Suppressor macrophage (primary cell): ENCODE measurements at places on chromosomes 16 and 17.

- no peak for DNase-seq
These were observed 50.3 kb downstream of the PLXDC1 start for GRCh38 chr17:39101091-39101490.

DNA sequence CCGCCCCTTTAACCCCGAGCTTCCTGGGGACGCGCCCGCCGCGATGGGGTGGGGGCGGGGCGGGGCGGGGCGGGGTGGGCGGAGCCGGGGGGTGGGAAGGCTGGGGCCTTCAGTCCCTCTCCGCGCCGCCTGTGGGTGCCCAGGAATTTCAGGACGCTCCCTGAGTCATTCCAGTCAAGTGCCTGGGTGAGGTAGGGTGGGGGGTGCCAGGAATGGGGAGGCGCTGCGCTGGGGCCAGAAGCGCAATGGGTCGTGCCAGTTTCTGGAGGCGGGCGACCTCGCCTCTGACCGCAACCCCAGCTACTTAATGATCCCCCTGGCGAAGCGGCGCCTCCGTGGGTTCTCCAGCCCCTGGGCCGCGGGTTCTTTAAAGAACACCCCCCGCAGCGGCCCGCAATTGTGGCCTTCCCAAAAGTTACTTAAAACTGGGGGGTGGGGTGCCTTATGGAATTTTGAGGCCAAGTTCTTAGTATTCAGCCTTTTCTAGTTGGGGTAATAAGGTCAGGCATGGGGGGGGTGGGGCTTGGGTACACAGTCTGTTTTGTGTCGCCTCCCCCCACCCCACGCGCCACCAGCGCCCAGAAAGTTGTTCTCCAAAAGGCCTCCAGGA, 826 bp upstream of the GSE1 start:
- DNase-seq, result peak; percentile 83

DNA sequence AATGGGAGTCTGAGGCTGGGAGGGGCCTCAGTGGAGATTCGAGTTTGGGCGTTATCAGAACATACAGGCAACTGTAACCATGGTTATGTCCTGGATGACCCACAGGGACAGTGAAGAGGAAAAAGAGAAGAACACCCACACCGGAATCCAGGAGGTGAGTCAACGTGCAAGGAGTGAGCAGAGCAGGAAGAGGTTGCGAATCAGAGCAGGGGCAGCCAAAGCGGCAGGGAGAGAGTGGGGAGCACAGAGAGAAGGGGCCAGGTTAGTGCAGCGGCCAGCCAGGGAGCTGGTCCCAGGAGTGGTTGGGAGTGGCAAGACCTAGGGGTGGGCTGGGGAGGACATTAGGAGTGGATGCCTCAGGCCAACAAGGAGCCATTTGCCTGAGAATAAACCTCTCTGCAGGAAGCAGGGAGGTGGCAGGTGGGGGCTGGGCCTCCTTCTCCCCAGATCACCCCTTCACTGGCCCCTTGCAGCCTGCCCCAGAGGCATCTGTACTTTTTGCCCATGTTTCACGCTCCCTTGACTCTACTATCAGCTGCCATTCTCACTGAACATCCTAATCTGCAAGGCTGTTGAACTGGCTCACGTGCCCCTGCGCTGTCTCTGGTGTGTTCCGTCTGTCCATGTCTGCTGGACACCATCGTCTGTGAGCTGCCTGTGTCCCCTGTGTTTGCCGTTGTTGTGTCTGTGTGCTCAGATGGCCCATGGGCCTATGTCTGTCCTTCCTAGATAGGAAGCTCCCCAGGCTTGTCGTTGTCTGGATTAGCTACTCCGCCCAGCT, 5.1 kb downstream of the KRT13 start:
- DNase-seq, result peak; percentile 29

- DNase-seq, result peak; percentile 63
These were observed 22.6 kb upstream of the MLKL start for GRCh38 chr16:74723256-74723655.

DNA sequence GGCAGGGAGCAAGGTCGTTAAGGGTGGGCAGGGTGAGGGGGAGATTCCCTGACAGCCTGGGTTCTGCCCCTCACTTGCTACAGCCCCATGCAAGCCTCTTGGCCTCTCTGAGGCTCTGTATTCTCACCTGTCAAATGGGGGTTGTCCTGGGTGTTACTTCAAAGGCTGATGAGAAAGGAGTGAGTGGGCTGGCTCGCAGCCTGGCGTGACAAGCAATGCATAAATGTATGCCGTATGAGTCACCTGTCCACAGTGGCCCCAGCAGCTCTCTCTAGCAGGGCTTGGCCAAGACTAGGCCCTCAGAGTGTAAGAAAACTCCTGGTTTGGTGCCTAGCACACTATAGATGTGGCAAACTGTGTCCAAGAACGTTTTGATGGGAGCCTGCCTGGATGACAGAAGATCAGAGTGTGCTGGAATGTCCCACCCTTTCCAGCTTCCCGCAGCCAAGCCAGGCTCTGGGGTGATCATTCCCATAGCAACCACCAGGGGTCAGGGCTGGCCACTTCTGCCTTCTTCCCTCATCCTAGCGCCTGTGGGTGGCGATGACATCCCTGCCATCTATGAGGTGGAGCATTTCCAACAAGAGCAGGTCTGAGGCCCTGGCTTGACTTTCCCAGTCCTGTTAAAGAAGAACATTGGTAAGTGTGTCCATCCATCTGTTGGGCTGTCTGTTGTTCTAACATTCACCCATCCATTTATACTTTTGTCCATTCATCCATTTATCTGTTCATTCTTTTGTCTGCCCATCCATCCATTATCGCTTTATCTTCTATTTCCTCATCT, 37.2 kb upstream of the ADGRG1 start:
- peak; percentile 87 for DNase-seq

- no peak for DNase-seq
These were observed 6.4 kb downstream of the TP53I13 start for GRCh38 chr17:29574732-29575510.
